Putamen (tissue), 1 donor: ENCODE measurements at places on chromosomes 12 and 14.

DNA sequence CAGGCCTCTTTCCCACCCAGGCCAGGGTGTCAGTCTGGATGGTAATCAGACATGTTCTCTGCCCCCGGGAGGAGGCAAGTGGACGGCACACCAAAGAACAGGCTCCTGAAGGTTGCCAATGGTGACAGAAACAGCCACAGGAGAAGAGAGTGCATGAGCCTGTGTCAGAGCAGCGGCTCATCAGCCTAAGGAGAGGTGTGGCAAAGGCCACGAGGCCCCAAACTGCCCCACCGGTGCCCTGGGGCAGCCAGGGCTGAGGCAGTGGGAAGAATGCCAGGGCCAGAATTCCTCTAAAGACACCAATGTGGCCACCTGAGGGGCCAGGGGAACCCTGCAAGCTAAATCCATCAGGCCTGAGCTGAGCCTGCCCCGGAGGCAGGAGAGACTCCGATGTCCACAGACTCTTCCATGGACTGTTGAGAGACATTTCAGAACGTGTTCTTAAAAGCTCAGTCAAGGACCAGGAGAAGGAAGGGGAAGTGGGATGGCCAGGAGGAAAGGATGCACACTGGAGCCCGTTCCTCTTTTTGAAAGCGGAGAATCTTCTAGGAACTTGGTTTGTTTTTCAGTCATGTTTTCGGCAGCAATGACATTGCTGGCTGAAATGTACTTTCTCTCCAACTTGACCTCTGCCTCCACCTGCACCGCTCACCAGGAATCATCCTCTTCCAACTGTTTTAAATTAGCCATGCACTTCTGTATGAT, 176.3 kb upstream of the FKBP4 start:
- no peak for DNase-seq

DNA sequence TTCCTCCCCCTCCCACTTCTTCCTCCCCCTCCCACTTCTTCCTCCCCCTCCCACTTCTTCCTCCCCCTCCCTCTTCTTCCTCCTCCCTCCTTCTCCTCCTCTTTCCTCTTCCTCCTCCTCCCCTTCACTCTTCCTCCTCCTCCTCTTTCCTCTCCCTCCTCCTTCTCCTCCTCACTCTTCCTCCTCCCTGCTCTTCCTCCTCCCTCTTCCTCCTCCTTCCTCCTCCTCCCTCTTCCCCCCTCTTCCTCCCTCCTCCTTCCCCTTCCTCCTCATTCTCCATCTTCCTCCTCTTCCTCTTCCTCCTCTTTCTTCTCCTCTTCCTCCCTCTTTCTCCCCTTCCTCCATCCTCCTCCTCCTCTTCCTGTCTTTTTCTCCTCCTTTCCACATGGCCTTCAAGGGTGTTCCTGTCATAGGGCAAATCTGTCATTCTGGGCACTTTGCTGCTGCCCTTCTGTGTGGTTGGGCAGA, 111.4 kb downstream of the PHETA1 start:
- no peak for DNase-seq

DNA sequence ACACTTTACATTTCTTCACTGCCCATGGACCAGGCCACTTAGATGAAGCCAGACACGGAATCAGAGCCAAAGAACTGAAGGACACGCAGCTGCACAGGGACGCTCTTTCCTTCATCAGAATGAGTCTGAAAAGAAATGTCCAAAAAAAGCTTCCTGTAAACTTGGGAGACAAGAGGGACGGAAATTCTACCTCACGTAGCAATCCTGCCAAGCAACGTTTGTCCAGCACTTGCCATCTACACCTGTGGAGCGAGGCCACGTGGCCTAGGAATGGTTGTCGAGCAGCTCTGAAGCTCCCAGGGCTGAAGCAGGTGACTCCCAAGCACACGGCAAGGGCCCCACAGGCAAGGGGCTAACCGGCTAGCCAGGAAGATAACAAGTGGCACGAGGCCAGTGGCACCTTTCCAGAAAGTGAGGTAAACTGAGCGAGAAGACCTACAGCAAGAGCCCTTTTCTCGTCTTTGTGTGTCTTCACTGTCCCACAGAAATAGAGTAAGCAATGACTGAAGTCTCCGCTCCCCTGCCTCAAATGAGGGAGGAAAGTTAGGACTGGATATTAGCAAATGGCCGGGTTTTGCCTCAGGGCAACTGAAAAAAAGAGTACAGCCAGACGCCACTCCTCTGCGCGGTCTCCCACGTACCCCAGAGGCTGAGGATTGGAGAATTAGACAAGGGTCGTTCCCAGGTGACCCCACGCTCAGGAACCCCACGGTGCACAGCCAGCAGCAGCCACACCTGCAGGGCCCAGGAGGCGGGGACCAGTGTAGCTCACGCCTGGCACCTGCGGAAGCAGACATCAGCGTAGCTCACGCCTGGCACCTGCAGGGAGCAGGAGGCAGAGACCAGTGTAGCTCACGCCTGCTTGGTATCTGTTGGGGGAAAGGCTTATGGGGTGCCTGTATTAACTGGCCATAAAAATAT, 7.7 kb downstream of the ZNF605 start:
- DNase-seq = no peak

- DNase-seq = peak; percentile 22
Measured at GRCh38 chr14:81166121-81166520, 54.6 kb downstream of the GTF2A1 start.

- DNase-seq = peak; percentile 78
Measured at GRCh38 chr12:6233121-6233971, 33.1 kb downstream of the CD9 start.

DNA sequence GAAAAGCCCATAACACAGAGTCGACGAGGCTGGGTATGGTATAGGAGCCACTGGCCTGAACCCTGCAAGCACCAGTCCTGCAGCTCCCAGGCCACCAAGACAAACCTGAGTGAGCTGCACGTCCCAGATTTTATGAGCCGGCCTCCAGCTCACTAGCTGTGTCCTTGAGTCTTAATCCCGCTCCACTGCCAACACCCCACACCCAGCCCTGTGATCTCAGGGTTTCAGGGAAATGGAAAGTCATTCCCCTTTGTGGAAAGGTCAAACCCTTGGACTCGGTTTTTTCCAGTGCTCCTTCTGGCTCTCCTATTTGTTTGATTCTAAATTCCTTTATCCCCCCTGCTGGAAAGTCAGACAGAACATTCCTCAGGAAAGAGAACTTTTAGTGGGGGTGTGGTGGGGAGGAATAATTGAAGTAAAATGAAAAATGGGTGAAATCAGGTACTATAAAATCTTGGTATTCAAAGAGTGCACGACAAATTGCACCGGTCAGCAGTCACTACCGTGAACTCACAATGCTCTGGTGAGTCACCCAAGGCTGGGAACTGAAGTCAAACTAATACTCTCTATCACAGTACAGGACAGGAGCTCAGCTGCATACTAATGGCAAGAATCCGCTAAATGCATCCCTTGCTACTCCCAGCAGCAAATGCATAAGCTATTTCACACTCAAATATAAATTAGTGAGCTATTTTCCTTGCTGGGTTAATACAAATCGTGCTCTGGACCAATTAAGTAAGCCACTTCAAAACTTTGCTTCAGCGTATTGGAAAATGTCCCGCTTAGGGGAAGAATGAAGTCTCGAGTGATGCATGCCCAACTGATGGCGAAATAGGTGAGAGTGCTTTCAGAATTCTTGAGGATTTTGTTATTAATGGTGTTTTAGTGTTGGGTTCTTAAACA, 9.0 kb downstream of the PITPNM2 start:
- no peak for DNase-seq

GRCh38 chr12:111166779-111167540, 201.9 kb downstream of the PHETA1 start:
- DNase-seq = no peak

- no peak for DNase-seq
Measured at GRCh38 chr12:21341769-21342168, 7.1 kb upstream of the SLCO1A2 start.

GRCh38 chr12:114938487-114939210, 254.7 kb upstream of the TBX3 start:
- peak; percentile 78 for DNase-seq

- DNase-seq = no peak
Measured at GRCh38 chr14:50344116-50344775, 32.1 kb downstream of the DMAC2L start.

GRCh38 chr12:6613776-6614512, 6.8 kb upstream of the CHD4 start:
- peak; percentile 98 for DNase-seq

DNA sequence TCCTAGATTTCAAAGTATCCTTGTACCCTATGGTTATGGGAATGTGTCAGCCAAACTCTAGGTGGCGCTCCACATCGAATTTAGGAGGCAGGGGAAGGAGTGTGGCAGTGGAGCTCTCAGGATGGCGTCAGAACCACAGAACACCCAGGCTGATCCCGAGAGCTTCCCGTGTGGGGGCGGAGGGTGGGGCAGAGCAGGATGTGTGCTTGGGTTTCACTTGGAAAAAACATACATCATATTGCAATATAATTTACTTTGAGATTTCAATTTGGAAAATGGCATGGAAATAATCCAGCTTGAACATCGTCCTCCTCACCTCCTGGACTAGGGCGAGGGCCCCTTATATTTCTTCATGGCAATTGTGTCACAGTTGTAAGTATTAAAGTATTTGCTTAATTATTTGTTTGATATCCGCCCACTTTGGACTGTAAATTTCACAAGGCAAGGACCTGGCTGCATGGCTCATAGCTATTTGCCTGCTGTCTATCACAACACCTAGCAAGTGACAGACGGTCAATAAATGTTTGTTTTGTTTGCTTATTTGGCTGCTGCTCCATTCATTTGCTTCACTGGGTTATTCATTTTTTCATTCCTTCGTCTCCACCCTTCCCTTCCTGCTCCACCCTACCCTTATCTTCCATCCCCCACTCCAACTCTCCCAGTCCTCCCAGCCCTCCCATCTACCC, 221.5 kb upstream of the HMGA2 start:
- peak; percentile 60 for DNase-seq

GRCh38 chr12:122872815-122873361, 23.0 kb downstream of the VPS37B start:
- DNase-seq = no peak

GRCh38 chr12:108724054-108724889, 7.0 kb downstream of the CORO1C start:
- DNase-seq = no peak

GRCh38 chr14:88324491-88324890, 1.4 kb upstream of the KCNK10 start:
- no peak for DNase-seq

DNA sequence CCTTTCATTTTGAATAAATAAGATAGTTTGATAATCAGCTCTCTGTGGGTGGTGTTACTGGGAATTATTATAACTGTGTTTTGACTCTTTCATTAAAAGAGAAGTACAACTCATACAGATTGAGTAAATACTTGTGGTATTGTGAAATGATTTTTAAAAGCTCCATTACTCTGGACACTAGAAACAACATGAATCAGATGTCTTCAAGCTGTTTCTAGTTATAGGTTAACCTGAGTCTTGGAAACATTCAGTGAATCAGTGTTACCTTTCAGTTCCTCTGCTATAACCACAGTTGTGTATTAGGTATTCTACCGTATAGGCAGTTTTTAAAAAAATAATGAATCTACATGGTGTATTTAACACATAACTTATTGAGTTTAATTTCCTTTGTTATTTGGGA, 128.4 kb upstream of the SSTR1 start:
- no peak for DNase-seq

DNA sequence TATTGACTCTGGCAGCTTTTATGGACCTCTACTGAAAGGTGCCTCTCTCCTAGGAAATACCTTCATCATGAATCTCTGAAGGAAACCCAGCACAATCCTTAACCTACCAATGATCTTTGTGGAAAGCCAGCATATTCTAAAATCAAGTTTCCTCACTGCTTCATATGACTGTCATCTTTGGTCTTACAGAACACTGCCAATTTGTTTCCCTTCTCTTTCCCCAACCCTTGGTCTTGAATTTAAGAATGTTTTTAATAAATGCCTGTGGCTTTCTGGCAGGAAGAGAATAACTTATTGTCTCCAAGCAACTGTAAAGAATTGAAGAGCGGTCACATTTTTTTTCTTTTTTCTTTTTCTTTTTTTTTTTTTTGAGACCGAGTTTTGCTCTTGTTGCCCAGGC, 427.6 kb downstream of the IPO8 start:
- no peak for DNase-seq

- DNase-seq = peak; percentile 94
Measured at GRCh38 chr14:91114079-91115065, 499 bp downstream of the DGLUCY start.

GRCh38 chr12:32549675-32550079, 129.4 kb upstream of the DNM1L start:
- no peak for DNase-seq

GRCh38 chr12:115619889-115620288, 657.6 kb downstream of the MED13L start:
- no peak for DNase-seq

DNA sequence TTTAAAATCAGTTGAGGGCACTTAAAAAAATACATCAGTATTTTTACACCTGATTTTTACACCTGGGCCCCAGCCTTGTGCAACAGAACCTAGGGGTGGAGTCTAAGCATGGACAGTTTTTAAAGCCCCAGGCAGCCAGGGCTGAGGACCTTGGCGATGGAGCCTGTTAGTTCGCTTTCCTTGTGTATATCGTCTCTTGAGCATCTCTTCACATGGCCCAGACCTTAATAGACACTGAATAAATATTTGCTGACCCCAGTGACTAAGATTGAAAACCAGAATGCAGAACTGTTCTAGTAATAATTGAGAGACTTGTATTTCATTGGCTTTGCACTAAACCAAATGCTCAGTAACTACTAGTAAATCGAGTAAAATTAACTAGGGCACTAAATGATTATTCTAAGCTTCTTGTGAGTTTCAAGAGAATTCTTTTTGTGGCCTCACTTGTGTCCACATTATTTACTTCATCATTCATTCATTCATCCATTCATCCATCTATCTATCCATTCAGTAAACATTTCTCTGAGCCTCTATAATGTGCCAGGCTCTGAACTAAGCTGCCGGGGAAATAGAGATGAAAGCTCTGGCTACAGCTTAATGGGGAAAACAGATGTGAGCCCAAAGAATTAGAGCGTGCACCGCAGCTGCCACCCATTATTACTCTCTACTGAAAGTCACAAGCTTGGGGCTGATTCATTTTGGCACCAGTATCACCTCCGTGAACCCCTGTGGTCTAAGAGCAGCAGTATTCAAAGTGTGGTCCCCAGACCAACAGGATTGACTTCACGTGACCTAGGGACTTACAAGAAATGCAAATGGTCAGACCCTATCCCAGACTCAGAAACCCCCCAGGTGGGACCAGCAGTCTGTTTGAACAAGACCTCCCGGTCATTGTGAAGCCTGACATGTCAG, 30.7 kb upstream of the BCL7A start:
- no peak for DNase-seq

GRCh38 chr12:7129872-7130691, at the start of gene CLSTN3:
CLSTN3 (plus strand) TSS chr12:7130371; CDS start chr12:7130649, 278 bp downstream.
- DNase-seq = peak; percentile 81
